ENCODE measurements at places on chromosomes 2 and 18.

DNA sequence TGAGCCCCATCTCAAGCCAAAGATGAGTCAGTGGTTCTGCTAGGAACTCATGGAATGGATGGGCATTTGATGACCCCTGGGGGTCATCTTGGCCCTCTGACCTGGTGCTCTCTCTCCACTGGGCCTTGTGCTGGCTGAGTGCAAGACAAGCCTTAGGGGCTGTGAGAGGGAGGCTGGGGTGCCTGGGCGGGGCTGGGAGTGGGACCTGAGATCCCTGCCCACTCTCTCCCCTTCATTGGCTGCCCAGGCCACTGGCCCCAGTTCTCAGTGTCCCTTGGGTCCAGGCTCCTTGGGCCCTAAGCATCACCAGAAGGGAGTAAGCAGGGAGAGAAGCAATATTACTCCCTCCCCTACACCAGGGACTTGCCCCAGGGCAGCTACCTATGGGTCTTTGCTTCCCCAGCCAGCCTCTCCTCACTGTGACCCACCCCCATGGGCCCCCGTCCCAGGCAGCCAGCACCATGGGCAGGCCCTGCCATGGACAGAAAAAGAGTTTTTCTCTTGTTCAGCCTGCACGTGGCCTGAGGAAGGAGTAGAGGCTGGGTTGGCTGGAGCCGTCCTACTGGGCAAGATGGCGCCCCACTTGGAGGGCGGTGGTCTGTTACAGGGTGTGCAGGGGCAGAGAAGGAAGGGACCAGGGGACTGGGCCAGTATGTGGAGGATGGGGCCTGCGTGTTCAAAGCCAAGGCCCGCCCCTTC, 33.6 kb downstream of the ATOH8 start:
- no peak for DNase-seq

- no peak for DNase-seq
These were observed 172.9 kb downstream of the CMPK2 start for GRCh38 chr2:6692819-6693218.

DNA sequence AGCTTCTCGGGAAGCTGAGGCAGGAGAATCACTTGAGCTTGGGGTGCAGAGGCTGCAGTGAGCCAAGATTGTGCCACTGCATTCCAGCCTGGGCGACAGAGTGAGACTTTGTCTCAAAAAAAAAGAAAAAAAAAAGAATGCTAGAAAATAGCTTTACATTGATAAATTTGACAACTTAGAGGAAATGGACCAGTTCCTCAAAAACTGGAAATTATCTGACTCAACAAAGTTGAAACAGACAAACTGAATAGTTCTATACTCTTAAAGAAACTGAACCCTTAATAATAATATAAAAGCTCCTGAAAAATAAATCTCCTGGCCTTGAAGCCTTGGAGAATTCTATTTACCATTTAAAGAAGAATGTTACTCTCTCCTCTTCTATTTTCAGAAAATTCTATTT, 151.0 kb upstream of the BCL2L11 start:
- DNase-seq: no peak

- DNase-seq: no peak
These were observed 233.2 kb upstream of the TCF4 start for GRCh38 chr18:55821219-55821618.

DNA sequence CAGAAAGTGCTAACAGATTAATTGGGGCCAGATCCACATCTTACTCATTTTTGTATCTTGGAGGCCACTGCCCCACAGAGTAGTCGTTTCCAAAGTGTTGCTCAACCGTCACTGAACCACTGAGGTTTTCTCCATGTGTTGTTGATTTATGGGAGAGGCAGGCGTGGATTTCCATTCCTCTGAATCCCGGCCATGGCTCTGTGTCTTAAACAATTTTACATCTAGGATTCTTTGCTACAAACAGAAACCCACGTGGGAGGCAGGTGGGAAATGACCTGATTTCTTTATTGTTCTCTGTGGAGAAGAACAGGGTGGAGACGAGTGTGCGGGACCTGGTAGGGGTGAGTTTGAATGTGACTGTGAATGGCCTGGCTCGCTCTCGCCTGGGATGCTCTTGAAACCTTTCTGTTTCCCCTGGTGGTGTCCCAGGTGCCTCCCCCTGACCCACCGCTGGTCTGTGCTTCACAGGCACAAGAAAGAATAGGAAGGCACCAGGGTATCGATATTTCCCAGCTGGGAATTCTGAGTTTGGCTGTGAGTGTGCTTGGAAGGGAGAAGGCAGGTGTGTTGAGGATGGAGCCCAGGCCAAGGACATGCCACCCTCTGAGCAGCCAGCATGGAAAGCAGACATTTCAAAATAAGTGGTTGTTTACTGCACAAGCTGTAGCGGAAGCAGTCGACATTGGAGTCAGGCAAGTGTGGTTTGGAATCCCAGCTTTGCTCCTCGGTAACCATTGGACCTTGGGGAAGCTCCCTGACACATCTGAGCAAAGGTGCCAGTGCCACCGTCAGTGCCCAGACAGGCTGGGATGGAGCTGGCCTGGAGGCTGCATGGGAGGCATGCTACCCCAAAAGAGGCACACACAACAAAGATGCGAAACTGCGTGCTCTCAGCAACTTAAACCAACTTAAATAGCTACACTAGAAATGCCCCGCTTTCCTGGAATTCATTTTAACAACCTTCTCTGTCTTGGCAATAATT, 50.0 kb downstream of the LPIN1 start:
- no peak for DNase-seq

DNA sequence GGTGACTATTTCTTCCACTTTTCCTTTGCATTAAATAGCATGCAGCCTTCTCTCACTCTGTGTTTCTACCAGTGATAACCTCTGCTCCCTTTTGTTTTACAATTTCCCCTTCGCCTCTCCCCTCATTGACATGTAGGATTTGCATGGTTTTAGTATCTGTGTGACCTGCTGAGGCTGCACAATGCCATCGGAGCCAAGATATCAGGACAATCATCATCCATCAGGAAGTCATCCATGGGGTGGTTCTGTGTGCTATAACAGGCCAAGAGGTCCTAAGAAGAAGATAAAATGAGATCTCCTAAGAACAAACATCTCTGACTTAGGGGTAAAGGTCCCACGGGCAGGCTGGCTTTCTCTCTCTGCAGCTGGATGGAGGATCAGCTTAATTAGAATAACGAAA, 65.6 kb downstream of the EHD3 start:
- no peak for DNase-seq

GRCh38 chr18:24504401-24504800, 44.0 kb downstream of the HRH4 start:
- DNase-seq: no peak

DNA sequence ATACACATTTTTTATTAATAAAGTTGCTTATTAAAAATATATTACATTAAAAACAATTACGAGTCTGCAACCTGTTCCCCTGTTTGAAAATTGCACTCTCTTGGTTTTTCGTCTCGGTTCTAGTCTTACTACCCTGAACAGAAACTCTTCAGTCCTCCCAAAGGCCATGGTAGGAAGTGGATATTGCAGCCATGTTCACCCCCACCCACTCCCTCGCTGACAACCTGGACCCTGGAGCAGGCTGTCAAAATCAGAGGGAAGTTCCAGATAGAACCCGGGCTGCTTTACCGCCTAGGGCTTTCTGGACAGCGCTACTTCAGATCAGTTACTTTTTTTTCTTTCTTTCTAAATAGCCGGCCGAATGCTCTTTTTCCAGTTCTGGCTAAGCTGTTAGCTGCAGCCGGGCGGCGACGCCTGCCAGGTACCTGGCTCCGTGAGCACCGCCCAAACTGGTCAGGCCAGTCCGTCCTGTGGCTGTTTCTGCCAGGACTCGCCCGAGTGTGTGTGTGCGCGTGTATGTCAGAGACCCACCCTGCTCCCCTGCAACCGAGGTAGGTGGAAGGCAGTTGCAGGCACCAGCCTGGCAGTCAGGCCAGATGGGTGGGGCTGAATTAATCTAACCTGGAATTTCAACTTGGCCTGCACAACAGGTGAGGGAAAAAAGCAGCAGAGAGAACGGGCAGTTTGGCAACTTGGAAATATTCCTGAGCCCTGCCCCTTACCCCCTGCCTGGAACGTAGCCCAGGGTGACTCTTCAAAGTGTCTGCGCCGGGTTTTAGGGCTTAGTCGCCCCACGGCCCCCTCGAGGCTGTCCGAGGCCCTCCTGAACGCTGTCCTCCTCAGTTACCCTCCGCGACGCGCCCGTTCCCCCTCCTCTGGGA, 1.1 kb upstream of the TET3 start:
- no peak for DNase-seq

DNA sequence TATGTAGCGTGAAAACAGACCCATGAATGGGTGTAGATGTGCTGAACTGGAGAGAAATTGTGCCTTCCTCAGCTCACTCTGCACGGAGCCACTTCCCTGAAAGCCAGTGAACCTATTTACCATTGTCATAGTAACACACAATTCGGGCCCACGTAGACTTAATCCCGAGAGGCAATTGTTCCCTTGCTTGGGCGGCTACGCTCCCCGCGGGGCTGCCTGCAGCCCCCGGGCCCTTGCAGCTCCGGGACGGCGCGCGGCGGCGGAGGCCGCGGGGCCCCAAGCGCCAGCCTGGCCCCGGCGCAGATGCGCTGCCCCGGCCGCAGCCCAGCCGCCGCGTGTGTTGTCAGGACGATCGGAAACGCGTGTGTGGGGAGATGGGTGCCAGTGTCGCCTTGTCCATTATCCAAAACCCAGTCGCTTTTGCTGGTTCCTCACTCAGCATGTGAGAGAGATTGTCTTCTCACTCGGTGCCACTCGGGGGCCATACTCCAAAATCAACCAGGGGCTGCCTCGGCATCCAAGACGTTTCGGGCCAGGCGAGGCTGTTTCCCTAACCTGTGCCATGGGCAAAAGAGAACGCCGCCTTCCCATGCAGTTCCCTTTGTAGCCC, 17.9 kb upstream of the LRRTM1 start:
- no peak for DNase-seq

Data from NCI-H524 treated with DMSO at 0.1 percent for 48 hours (cell line).